ENCODE measurements at places on chromosomes 6 and 20.

DNA sequence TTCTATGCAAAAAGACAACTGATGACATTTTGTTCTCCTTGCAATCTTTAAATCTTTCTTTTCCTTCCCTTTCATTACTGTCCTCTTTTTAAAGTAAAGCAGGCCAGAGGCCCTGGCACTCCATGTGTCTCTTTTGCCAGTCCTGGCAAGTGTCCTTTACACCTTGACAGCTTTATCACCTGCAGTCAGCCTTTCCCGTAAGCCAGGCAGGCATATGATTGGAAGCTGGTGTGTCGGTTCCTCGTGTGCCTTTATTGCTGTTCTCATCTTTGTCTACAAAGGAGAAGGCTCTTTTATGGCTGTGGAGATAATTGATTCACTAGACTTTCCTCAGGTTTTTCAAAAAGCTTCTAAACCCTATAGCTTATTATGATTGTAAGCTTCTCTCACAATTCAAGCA, 162.3 kb upstream of the FBXL4 start:
- no peak for DNase-seq

DNA sequence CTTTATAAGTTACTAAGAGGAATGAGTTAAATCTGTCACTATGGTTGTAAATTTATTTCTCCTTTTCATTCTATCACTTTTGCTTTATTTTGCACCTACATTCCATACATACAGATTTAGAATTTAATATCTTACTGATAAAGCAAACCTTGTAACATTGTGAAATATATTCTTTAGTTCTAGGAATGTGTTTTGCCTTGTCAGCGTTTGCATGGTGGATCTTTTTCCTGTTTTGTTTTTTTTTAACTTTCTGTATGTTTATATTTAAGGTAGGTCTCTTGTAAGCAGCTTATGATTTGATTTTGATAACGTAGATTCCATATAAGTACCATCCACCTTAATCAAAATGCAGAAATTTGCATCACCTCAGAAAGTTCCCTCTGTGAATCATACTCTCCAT, 16.4 kb downstream of the RAB22A start:
- DNase-seq = no peak

- no peak for DNase-seq
These were observed 5.6 kb upstream of the CCDC170 start for GRCh38 chr6:151488226-151488625.

GRCh38 chr6:107495971-107496370, 6.1 kb downstream of the SOBP start:
- DNase-seq = no peak

- DNase-seq = no peak
These were observed 91.7 kb downstream of the CD24 start for GRCh38 chr6:106882601-106883518.

- DNase-seq = no peak
These were observed 93.5 kb downstream of the ERMARD start for GRCh38 chr6:169844946-169845345.

DNA sequence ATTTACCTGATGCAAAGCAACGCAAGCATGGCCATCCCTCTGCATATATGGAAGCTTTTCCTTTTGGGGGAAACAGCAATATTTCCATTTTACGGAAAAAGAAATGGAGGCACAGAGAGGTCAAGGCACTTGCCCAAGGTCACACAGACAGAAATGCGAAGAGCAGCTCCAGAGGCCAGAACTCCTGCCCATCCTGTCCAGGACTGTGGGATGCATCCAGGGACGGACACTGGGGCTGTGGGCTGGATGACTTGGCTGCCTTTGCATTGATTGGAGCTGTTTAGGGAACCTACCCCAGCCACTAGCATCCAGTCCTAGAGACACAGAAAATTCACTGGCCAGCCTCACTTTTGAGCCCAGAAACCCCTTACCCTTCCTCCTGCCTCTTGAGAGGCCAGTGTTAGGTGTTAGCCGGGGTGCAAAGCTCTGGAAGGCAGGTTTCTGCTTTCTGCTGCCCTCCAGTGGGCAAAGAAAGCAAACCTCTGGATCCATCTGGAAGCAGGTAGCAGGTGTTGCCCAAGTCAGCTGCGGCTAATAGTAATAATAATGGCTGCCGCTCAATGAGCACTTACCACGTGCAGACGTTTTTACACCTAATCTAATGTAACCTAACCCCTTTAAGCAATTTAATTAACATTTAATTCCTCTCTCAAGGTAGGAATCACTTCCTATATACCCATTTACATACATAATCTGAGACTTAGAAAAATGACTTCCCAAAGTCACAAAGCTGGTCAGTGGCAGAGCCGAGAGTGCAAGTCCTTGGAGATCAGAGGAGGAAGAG, 31.7 kb upstream of the CCN5 start:
- DNase-seq = peak; percentile 23

- no peak for DNase-seq
These were observed 659 bp downstream of the TMX4 start for GRCh38 chr20:8018958-8019245.

GRCh38 chr6:5478380-5478779, 217.1 kb downstream of the FARS2 start:
- DNase-seq = no peak

GRCh38 chr6:147142684-147143245, 61.5 kb upstream of the STXBP5 start:
- no peak for DNase-seq

- no peak for DNase-seq
These were observed 83.3 kb downstream of the SOD2 start for GRCh38 chr6:159609652-159610178.

- no peak for DNase-seq
These were observed 406.1 kb upstream of the SOX4 start for GRCh38 chr6:21187485-21187884.

- DNase-seq = no peak
These were observed 265.7 kb downstream of the ADGRG6 start for GRCh38 chr6:142567461-142567860.

DNA sequence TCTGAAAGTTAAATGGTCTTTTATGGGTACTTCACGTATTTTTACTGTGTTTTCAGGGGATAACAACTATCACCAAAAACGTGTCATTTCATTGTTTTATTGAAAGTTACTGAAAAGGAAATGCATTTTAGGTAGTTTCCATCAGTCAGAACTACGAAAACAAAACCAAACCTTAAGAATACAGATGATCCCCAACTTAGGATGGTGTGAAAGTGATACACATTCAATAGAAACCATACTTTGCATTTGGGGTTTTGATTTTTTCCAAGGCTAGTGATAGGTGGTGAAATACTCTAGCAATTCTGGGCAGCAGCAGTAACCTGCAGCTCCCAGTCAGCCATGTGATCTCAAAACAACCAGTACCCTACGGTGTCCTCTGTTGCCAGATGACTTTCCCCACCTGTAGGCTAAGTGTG, 25.9 kb upstream of the EFHC1 start:
- no peak for DNase-seq

DNA sequence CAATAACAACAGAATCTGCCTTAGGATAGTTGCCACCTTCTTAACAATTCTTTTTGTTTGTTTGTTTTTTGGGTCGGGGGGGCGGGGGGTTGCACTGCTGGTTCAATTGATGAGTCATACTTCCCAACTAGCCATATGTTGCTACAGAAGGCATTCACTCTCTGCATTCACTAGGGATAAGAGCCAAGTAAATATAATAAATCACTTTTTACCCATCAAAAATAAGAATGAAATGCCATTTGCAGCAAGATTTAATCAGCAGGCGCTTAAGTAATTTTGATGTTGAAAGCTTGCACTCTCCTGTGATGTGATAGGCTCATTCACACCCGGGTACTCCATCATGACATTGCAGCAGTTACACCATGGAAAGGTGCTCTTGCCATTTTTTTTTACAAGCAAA, 209.8 kb downstream of the HIVEP2 start:
- no peak for DNase-seq

- DNase-seq = no peak
These were observed 135.2 kb downstream of the EYA2 start for GRCh38 chr20:47029845-47030244.

DNA sequence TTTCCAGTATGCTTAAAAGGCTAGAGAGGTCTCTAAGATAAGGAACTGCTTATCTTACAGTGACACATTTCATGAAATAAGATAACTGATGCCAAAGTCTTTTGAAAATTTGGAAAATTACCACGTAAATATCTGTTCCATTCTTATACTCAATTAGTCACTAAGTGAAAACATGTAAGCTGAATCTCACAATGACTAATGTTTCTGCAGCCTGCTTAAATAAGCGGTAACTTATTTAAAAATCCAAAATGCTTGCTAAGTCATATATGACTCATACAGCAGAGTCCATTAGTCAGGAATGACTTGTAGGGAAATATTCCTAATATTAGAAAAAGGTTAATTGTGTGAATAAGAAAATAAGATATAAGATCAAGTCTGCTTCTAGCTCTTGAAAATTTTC, 27.8 kb upstream of the LGSN start:
- DNase-seq = peak; percentile 82

GRCh38 chr6:160428818-160429619, 80.8 kb downstream of the SLC22A3 start:
- DNase-seq = no peak

DNA sequence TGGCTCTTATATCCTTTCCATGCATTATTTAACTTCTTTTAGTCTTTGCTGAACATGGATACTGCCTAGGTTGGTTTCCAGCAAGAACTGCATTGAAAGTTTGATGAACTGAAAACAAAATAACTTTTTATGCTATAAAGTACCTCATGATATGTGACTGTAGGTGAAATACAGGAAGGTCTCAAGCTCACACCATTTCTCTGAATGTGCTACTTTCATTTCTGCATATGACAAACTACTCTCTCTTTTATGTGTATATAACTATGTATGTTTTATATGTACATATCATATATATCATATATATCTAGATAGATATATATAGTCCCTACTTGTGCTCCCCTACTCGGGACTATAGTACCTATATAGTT, 65.9 kb downstream of the AIG1 start:
- DNase-seq = no peak

DNA sequence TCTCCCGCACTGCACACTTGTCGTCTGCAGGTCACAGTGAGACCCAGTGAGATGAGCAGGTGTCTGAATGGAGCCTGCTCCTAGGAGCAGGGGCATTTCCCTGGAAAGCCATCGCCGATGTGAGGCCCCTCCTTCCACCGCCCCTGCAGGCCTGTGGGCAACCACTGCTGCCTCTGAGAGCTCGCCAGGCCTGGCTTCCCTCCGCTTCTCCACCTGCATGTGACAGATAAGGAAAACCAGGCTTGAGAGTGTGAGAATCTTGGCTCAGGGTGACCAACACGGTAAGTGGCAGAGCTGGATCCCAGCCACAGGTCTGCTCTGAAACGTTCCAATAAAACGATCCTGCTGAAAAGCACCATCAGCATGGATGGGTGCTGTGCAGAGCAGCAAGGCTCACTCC, 332.8 kb downstream of the CDH4 start:
- DNase-seq = no peak

DNA sequence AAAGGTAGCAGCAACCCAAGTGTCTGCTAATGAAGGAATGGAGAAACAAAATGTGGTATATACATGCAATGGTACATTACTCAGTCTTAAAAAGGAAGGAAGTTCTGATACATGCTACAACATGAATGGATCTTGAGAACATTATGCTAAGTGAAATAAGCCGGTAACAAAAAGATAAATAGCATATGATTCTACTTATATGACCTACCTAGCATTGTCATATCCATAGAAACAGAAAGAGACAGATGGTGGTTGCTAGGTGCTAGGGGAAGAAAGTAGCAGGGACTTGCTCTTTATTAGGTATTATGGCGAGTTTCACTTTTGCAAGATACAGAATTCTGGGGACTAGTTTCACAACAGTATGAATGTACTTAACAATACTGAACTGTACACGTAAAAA, 46.6 kb downstream of the UBR2 start:
- no peak for DNase-seq

GRCh38 chr6:54053881-54054391, 57.3 kb upstream of the MLIP start:
- DNase-seq = peak; percentile 56

DNA sequence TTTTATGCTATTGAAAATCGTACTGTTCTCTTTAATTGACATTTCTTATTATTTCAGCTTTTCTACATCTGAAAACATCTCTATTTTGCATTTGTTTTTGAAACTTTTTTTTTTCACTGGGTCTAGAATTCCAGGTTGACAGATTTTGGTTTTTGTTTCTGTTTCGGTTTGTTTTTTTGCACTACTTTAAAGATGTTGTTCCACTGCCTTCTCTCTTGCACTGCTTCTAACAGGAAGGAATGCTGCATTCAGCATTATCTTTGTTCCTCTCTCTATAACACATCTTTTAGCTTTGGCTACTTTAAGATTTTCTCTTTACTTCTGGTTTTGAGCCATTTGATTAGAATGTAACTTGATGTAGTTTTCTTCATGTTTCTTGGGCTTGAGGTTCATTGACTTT, 20.1 kb upstream of the SLC17A1 start:
- no peak for DNase-seq

- DNase-seq = no peak
These were observed 14.0 kb upstream of the FAM50B start for GRCh38 chr6:3835055-3835731.

DNA sequence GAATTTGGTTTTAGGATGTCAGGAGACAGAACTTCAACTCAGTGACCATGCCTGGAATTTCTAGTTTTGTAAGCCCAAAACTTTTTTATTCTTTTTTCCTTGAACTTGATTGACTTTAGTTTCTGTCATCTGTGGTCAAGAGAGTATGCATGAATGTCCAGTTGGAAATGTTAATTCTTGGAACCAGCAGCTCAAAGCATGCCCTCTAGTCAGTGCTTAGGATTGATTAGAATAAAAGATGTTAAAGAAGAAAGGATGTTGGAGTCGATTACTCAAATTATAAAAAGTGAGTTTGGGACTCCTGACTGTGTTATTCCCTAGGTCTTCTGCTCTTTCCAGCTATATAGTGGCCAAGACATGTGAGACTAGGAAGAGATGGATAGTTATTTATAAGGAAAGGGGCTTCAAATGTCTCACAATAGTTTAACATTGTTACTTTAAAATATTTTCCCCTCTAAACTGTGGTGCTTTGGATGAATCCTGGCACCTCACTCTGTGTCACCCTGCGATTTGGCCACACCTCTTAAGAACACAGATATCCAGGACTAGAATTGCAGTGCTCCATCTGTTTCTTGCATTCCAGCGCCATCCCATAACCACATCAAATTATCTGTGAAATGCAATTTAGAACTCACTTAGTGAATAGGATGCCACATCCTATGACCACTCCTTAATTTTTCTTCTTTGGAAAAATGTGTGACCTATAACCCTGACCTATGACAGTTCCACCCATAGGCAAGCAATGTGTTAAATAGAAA, 298.5 kb downstream of the EYA4 start:
- no peak for DNase-seq

Measured in kidney glomerular epithelial cell (primary cell).